ENCODE measurements at places on chromosomes 6 and 20.

DNA sequence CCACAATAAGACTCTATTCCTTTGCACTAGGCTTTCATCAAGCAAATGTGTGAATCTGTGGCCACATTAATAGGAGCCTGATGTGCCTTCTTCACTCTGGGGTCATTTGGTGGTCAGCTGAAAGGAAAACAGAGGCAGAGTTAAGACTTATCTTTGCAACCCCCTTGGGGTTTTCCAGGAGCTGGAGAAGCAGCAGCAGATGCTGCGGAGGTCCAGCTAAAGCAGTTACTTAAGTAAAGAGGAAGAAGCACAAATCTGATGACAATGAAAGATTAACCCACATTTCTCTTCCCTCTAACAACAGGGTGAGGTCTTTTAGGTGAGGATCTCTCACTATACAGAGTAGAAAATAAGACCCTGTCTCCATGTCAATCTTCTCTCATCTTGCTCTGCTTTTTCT, 45.4 kb upstream of the QKI start:
- no peak for DNase-seq

GRCh38 chr6:81937296-81937937, 184.9 kb upstream of the TENT5A start:
- DNase-seq = no peak

DNA sequence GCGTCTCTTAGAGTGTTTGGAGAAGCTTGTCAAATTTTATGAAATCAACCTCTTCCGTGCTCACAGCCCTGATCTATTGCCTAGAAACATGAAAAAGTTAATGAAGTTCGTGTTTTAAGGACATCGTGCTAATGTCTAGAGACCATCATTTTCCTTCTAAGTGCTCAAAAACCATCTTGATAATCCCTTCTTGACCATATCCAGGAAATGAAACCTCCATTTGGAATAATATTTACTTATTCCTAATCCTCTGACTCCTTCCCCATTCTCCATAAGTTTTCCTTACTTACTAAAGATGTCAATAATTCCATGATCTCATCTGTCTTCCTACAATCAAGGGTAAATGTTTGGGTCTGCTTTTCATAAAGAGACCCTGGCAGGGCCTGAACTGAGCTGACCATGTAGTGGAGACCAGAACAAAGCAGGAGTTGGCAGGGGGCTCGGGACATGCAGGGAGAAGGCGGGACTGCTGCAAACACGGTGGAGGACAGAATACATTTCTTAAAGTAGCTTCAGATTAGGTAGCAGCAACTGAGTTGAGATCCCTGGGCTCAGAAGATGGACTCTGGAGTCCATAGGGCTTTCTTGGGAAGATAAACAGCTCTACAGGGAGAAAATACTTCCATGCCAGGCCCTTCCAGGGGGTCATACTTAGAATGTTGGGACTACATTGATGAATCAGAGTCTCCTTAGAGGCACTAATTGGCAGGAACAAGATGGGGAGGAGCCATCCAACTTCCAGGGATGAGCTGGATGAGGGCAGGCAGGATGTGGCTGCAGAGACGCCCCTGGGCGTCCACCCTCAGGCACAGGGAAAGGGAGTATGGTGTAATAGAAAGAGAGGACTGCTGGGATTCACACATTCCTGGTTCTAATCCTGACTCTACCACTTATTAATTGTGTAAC, 100.7 kb downstream of the RIN2 start:
- no peak for DNase-seq

DNA sequence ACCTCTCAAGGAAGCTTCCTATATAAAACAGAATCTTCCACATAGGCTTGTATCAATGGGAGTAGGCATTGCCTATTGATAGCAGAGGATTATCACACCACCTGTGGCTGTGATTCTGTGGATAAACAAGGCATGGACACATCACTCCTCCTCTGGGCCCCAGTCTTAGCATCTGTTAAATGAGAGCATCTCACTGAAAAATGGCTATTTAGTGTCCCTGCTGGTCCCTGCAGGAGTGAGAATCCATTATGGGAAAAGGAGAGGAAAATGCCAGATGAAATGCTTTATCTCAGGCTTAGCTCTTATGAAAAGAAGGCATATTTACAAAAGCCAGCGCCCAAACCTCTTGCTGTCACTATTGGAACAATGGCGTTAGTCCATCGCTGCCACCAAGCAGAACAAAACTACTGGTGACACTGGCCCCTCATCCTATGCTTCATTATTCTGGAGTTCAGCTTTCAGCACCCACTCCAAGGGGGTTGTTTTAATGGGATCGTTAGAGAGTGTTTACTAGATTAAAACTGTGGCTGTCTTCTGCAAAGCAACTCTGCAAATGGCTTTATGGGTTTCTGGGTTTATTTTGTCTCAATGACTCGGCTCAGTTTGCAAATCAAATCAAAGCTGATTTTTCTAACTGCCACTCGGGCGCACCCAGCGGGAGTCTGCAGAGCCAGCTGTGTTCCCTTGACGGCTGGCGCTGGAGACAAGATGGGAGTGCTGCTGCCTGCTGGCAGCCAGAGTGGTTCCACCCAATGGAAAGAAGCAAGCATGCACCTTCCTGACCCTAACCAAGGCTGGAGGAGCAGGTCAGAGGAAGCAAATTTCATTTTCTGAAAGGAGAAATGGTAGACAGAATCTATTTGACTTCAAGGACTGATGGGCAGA, 658.8 kb upstream of the CHD6 start:
- peak; percentile 6 for DNase-seq

DNA sequence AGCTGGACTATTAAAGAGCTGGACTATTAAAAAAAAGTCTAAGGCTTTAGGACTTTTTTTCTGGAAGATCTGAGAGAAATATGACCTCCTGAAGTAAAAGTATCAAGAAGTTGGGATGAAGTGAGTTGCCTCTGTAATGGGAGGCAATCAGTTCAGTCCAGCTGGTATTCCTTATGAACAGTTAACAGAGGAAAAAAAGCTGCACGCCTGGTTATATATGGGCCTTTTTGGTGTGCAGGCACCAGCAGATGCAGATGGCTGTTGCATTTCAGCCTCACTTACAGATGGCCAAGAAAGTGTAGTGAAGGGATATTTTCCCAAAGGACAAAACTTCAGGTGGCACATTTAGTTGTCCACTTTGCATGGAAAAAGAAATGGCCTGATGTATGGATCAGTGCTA, 70.3 kb upstream of the ELOVL5 start:
- DNase-seq = no peak

DNA sequence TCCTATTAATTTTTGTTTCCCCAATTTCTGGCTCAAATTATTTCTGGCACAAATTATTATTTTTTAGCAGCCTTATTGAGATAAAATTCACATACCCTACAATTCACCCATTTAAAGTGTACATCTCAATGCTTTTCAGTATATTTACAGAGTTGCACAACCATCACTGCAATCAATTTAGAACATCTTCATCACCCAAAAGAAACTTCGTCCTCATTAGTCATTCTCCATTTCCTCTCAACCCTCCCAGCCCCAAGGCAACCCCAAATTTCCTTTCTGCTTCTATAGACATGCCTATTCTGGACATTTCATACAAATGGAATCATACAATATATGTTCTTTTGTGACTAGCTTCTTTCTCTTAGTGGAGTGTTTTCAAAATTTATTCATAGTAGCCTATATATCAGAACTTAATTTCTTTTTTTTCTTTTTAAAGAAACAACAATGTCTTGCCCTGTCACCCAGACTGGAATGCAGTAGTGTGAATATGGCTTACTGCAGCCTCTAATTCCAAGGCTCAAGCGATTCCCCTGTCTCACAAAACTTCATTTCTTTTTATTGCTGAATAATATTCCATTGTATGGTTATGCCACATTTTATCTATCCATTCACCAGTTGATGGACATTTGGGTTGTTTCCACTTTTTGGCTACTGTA, 84.5 kb downstream of the DNAH8 start:
- no peak for DNase-seq

GRCh38 chr20:59232618-59233017, 67.8 kb upstream of the EDN3 start:
- DNase-seq = no peak

- peak; percentile 55 for DNase-seq
Measured at GRCh38 chr6:89818977-89819335, 638 bp downstream of the MDN1 start.

DNA sequence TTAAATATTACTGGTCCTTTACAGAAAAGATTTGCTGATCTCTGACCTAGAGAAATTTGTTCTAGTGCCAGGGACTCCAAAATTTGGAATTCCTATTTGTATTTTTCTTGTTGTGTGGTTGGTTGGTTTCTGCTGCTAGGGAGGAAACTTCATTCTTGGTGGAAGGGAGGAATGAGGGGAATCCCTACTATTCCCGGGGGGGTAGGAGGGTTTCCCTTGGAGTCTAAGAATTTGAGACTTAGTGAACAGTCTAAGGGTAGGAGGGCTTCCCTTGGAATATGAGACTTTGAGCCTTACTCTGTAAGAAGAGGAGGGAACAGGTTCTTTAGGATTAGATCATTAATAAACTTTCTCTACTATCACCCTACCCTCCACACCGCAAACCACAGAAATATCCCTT, 67.1 kb upstream of the ADGRF1 start:
- no peak for DNase-seq

- no peak for DNase-seq
Measured at GRCh38 chr6:25174678-25175077, 104.5 kb upstream of the CARMIL1 start.

DNA sequence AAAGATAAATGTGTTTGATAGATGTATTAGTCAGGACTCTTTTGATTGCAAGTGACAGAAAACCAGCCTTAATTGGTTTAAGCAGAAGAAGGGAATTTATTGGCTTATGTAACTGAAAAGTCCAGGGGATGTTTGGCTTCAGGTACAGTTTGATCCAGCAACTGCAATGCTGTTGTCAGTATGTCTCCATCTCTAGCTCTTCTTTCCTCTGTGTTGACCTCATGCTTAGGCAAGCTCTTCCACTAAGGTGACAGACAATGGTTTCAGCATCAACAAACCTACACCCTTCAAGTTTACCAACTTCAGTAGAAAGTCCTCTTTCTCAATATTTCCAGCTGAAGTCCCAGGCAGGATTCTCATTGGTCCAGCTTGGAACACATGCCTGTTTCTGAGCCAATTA, 28.1 kb upstream of the ARFGEF2 start:
- DNase-seq = no peak

DNA sequence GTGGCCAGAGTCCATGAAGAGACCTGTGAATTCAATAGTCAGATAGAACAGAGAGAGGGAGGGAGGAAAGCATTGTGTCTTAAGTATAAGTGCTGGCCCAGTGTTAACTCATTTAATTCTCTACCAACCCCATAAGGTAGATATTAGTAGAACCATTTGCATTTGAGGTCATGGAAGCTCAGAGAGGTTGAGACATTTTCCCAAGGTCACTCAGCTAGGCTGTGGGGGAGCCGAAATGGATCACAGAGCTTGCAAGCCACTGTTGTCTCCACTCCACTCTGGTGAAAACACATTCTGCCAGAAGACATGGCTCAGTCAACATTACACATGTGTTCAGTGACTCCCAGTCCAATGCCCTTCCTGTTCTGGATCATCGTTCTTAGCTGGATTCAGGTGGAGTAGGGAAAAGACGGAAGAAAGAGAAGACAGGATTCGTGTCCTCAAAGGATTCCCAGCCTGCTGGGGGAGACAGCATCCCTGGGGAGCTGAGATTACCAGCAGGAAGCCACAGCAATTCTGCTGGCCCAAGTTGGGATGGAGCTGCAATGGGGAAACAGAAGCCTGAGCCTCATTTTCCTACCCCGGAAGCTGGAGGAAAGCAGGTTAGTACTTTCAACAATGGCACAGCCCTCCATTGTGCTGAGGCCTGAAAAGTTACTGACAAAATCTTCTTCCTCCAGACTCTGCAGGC, 27.0 kb upstream of the MDGA1 start:
- DNase-seq = peak; percentile 34
